GOT3 (cell line): ENCODE measurements at places on chromosomes 12 and 14.

GRCh38 chr12:105998561-105998960, 140.2 kb downstream of the NUAK1 start:
- DNase-seq: no peak

DNA sequence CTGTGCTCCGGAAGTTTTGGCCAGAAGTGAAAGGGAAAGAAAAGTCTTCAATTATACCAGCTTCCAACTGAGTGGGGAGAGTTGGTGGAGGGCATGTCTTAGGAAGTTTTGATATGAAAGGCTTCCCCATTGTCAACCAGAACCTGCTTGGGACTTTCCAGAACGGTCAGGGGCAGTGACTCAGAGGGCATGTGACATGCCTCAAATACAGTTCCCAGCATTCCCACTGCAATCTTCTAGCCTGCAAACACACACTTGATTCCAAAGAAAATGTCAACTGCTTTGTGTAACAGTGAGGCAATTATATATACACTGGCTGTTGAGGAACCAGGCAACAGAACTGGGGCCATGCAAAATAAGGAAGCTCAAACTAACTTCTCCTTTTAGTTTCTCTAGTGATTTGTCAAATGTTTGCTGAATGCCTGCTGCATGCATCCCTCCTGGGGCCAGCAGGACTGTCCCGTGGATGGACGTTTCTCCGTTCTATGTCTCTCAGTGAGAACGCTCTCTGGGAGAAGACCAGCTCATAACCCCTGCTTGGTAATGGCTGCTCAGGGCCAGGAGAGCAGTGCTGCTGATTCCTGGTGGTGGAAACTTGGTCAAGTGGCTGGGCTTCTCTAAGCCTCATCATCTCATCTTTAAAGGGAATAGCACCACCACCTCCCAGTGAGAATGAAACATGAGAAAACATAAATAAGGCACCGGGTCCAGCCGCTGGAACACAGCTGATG, 18.3 kb downstream of the SLC25A47 start:
- DNase-seq: no peak

DNA sequence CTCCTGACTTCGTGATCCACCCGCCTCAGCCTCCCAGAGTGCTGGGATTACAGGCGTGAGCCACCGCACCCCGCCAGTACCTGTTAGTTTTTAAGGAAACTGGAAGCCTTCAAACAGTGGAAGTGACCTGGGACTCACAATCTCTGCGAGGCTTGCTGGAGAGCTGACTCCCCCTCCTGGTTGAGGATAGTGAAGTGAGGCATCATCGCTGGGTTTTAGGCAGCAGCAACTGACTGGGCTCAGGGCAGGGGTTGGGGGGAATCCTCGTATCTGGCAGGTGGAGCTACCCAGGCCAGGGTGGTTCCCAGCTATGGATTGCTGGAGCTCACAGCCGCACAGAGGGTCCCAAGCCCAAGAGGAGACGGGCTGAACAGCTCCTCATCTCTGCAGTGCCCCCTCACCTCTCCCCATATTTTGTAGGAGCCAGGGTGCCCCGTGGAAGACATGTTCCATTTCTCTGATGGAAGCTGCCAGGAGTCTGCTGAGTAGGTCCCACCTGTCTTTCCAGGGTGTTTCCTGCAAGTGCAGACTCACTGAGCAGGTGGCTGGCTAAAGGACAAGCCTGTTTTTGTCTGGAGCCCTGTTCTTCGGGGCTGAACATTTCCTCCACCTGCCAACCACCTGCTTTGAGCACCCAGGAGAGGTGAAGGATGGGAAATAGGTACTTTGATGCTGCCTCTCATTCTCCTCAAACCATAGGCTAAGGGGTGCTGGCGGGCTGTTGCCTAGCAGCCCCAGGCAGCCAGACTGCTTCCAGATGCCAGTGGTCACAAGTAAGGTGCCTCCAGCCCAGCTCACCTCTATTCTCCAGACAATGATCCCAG, 3.1 kb downstream of the AVIL start:
- DNase-seq: no peak

DNA sequence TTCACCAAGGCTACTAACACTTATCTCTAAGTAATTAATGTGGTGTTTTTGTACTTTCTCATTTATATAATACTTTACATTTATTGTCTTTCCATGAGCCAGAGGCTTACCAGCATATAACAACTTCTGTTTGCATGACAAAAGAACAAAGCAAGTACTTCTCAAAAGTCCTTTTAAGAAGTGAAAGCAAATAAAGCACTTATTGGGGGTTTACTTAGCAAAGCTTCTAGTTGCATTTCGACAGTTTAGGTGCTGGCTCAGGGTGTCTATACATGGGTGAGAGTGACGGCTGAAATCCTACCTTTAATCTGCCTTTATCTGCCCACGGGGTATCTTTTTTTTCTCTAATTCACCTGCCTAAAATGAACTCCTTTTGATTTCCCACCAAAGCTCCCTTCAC, 21.0 kb upstream of the DCN start:
- DNase-seq: no peak

GRCh38 chr12:65055859-65056258, 65.2 kb downstream of the WIF1 start:
- DNase-seq: no peak

- DNase-seq: no peak
Measured at GRCh38 chr12:70854881-70855568, 65.5 kb downstream of the PTPRR start.

DNA sequence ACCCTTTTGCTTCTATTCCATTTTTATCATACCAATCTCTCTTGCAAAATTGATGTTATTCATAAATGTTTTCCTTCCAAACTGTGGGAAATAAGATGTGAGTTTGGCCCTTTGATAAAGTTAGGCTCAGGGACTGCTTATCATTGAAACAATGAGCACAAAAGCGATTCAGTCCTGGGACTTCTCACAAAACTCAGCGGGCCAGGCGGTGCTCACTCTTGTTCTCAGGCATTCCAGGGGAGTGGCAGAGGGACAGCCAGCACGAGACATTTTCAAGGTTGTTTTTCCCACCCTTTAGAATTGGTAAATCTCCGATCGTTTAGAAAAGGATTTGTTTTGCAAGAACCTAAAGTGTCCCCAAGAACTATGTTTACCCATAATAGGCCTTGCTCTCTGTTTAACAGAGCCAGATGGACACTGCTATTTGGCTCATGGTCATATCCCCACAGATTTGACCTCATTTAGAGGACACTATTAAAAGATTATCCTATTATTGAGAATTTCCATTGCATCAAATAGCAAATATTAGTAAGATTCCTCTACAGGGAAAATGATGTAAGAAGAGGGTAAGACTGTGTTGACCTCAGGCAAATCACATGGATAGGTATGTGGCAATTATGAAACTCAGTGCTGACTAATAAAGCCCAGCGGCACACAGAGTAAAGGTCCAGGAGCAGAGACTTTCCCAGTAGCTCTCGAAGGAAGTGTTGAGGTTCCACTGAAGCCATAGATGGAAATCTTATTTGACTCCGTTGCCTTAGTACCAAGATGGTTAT, 102.7 kb upstream of the USP44 start:
- DNase-seq: no peak

DNA sequence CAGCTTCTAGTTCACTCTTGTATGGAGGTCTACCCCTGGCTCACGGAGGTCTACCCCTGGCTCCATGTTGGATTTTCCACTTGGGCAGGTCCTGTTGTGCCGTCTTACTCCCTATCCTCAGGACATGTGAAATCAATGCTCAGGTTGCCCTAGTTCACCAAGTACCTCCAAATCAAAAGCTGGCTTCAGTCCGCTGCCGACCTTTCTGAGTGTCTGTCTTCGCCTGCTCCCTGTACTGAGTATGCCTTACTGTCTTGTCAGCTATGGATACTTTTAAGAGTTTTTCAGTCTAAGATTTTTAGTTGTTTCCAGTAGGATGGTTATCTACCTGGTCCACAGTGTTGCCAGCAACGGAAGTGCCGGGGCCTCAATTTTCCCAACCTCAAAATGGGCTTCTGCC, 40.1 kb upstream of the BCL11B start:
- no peak for DNase-seq

DNA sequence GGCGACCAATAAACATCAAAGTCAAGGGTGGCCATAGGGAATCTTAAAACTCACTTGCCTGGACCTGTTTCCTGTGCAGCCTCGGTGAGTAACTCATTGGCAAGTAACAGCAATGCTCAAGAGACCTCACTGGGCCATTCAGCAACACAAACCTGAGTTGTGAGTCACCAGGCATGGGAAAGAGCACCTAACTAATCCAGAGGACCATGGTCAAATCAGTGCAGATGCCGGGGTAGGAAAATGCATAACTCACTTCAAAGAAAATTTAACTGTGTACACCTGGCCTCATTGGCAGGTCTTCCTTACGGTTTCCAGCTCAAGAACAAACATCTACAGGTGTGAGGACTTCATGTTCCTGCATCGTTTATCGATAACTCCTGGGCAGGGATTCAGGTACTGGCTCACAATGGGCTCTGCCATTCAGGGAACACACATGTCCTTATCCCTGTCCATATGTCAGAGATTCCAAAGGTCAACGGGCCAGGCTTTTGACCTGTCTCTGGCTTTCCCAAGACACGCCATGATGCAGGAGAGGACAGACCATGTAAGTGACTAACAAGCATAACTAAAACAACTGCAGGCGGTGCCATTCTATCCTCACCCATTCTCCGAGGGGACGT, 211.8 kb downstream of the ANO2 start:
- no peak for DNase-seq

GRCh38 chr14:100078997-100079725, 13.9 kb downstream of the EVL start:
- no peak for DNase-seq

DNA sequence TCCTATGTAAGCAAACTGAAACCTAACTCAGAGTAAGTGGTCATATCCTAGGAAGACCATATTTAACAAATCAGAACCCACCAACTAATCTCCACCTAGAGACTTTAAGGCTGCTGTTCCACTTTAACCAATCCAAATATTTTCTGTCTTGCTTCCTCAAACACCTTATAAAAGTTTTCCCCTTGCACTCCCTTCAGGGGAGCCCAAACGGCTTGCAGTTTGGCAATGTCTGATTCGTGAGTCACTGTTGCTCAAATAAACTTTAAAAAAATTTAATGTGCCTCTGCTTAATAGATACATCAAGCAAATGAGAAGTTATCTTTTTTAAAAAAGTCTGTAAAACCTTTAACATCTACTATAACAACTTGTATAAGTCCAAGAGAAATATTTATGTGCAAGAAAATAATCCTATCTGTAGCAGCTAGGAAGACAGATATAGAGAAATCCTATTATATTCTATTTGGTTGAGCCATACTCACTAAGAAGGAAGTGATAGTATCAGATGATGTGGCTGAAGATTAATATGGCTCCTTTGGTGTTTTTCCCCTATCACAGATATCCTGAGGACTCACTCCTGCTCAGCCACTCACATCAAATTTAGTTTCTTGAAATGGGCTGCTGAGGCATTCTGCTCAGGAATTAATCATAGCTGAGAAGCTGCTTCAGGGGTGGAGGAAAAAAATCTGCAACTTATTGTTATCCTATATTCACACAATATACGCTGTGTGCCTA, 65.1 kb upstream of the DUSP6 start:
- no peak for DNase-seq

- no peak for DNase-seq
Measured at GRCh38 chr14:50087341-50088116, 28.8 kb downstream of the VCPKMT start.

GRCh38 chr14:73665130-73665529, 20.3 kb downstream of the DNAL1 start:
- DNase-seq: no peak

GRCh38 chr12:74119811-74120362, 417.7 kb upstream of the ATXN7L3B start:
- DNase-seq: no peak

- no peak for DNase-seq
Measured at GRCh38 chr12:116222358-116222757, 55.1 kb downstream of the MED13L start.
